CD4-positive, alpha-beta memory T cell (primary cell): ENCODE measurements at places on chromosomes 7 and 10.

DNA sequence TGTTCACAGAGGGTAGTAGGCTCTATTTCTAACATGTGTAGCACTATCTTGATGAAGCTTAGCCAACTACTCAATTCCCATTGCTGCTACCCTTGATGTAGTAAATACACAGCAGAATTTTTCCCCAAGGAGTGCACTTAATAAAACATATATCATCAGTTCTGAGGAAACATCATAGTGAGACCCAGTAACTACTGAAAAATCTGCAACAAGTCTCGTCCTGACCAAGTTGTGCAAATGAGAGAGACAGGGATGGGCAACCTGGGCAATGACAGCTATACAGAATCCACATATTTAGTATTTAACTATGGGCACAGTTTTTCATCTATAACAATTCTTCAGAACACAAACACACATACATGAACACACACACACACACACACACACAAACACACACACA lies 1073.8 kb upstream of the SORCS1 start:
- no peak for DNase-seq

- DNase-seq: no peak
Measured at GRCh38 chr10:128083191-128083895, 42.9 kb downstream of the MKI67 start.

DNA sequence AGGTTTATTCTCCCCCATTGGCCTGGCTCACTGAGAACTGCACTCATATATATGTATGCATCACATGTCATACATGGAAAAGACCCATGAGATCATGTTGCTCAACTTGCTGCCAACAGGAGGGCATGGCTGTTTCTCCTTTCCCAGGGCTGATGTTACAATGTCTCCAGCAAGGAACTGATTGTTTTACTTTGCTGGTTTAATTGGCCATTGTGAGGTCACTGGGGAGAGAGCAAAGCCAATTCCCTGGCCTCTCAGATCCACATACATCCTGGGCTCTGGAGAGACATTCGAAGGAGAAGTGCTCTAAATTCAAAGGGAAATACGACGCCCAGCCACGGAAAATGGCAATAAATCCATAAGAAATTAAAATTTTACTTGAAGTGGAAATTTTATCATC lies 287.8 kb downstream of the WDR11 start:
- no peak for DNase-seq

DNA sequence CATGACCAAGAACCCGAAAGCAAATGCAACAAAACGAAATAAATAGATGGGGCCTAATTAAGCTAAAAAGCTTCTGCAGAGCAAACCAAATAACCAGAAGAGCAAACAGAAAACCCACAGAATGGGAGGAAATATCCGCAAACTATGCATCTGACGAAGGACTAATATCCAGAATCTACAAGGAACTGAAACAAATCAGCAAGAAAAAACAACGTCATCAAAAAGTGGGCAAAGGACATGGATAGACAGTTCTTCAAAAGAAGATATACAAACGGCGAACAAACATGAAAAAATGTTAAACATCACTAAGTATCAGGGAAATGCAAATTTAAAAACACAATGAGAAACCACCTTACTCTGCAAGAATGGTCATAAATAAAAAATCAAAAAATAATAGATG lies 35.3 kb upstream of the CACUL1 start:
- no peak for DNase-seq

GRCh38 chr7:26441611-26442277 lies 150.1 kb downstream of the SNX10 start:
- DNase-seq: no peak

DNA sequence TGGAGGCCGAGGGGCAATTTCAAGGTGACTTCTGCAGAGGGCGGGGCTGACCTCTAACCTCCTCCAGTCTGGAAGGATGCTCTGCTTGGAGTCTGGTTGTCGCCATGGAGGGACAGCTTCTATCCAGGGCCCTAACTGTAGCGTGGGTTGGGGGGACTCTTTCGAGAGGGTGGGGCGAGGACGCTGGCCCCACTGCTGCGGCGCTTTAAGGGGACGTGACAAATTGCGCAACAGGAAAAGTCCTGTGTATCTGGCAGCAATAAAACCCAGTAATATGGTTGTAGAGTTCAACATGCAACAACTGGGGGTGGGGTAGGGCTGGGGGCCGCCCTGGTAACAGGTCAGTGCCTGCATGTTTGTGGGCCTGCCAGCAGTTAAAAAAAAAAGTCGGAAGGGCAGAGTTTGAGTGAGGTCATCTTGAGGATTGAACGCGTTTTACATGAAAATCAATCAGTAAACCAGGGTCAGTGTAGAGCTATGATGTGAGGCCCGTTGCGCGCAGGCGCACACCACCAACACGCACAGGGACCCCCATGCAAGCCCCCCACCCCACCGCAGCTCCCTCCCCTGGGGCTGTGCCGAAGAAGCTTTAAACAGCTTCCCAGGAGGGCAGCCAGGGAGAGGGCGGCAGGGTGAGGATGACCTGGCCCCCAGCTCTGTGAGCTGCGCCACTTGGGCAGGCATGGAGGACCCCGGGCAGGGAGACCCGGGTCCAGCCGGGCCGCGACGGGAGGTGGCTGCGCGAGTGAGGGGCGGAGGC lies 4.3 kb downstream of the SHH start:
- no peak for DNase-seq

GRCh38 chr10:95578619-95579018 lies 17.4 kb upstream of the SORBS1 start:
- DNase-seq: no peak

DNA sequence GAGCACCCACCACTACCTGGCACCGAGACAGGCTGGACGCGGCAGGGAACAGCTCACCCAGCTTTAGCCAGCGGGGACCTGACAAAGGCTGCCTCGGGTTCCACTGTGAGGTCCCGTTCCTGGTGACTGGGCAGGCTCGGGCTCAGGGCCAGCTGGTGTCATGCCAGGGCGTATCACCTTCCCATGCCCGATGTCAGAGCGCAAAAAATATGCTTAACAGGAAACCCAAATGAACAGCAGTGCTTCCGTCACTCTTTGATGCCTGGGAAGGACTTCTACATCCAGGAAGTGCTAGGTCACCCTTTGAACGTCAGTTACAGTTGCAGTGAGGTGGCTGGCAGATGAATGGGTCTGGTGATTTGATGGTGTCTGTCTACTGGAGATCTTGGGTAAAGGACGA lies 106.0 kb downstream of the ADARB2 start:
- DNase-seq: no peak

- DNase-seq: no peak
Measured at GRCh38 chr7:130152493-130153210, 52.6 kb downstream of the TMEM209 start.

GRCh38 chr7:139924461-139924860 lies 95.4 kb downstream of the TBXAS1 start:
- DNase-seq: no peak

DNA sequence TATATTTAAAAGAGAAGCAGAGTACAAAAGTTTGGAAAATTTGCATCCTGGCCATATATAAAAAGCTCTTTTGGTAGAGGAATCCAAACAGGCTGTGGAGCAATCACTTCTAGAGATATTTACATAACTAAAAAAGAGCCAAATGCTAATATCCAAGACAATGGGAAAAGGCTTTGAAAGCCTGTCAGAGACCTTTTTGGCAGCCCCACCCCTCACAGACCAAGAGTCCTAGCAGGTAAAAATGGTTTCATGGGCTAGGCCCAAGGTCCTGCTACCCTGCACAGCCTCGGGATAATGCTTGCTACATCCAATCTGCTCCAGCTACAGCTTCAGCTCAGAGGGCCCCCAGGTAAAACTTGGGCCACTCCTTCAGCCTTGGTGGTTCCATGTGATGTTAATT lies 430.2 kb upstream of the KCND2 start:
- no peak for DNase-seq

- DNase-seq: no peak
Measured at GRCh38 chr10:2837674-2838073, 229.7 kb upstream of the PFKP start.

GRCh38 chr10:65040796-65041195 lies 1519.6 kb downstream of the REEP3 start:
- DNase-seq: no peak

DNA sequence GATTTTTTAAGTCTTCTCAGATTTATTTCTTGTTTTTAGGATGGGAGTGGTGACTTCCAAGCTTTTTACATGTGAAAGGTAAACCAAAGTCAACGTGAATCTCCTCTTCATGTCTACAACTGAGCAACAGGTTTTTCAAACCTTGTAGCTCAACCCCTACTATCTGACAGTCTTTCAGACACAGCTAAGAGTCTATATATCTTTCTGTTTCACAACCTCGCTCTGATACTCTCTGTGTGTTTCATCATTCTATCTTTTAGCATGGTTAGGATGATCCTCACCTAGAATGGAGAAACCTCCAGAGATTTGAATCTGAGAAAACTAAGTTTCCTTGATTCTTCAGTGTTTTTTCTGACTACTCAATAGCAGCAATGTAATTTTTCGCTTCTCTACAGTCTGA lies 96.1 kb downstream of the EPDR1 start:
- DNase-seq: no peak

- DNase-seq: no peak
Measured at GRCh38 chr7:79982141-79982770, 152.4 kb upstream of the GNAI1 start.

- DNase-seq: peak; percentile 81
Measured at GRCh38 chr7:142795339-142795863, 24.6 kb downstream of the PRSS2 start.

DNA sequence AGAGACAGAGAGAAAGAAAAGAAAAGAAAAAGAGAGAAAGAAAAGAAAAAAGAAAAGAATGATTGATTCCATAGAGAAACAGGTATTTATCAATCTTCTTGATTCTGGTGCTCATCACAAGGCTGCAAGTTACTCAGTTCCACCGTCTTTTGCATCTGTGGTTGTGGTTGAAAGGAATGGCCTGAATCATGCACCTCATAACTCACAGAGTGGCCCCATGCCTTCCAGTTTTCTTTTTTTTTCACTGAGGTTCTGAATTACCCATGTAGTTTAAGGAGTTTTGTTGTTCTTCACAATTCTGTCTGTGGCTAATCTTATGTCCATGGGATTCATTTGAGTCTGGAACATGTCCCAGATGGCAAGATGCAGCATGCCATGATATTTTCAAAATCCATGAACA lies 156.0 kb downstream of the ZNF33B start:
- no peak for DNase-seq

DNA sequence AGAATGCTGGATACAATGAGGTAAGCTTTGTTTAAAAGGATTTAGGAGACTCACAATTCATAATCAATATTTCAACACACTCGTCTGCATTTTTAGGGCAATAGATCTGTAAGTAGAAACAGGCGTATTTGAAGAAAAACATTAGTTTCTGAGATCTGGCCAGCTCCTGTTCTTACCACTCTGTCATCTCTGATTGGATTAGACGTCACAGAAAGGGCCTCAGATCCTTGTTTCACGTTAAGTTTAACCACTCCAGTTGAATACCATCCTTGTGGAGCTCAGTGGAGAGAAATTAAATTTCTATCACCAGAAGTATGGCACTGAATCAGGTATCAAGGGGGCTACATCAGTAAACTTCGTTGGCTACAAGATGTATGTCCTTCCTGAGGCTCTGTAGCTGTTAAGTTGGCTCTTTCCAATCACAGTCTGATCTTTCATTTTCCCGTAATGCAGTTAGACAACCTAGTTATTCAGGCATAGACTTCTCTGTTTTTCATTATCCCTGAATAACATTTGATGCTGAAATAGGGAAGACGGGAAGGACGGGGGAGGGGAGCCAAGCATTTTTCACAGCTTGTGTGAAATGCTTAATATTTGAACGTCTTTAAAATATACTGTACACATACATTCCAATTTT lies 659.2 kb upstream of the GALNT17 start:
- DNase-seq: no peak

- DNase-seq: peak; percentile 63
Measured at GRCh38 chr10:133379152-133379800, at the start of gene PAOX. Gene PAOX, plus strand, starts transcription at chr10:133379262. Its CDS starts 55 bp downstream, at chr10:133379317.

GRCh38 chr7:49635800-49636199 lies 137.6 kb upstream of the VWC2 start:
- no peak for DNase-seq

GRCh38 chr7:2936301-2936700 lies 92.2 kb upstream of the GNA12 start:
- no peak for DNase-seq

- no peak for DNase-seq
Measured at GRCh38 chr10:31669357-31669756, 259.3 kb downstream of the ARHGAP12 start.

DNA sequence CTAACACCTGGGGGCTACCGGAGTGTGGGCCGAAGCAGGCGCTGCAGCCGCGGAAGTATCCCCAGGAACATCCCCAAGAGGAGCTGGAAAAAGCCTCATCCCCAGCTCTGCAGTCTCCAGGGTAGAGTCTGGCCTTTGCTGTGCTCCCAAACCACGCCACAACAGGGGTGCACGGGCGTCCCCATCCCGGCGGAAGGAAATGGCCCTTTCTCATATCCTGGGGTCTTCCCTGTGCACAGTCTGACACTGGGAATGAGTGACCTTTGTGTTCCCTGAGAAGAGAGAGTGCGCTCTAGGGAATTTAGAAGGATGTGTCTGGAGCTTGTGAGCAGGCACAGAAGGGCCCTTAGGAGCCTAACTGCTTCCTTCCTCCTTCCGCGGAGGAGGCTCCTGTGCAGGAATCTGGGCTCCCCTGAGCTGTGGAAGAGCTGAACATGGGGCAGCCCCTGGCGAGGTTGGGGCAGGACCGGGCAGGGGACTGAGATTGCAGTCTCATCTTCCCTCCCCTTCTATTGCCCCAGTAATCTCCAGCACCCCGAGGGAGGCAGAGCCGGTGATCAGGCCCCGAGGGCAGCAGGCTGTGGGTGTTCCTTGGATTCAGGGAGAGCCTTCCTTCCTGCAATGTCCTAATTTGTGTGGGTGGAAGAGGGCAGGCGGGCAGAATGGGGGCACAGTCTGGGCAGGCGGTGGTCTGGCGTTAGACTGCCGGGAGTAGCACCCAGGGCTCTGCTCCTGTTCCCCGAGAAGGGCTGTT lies 1.3 kb downstream of the REPIN1 start:
- DNase-seq: no peak

- no peak for DNase-seq
Measured at GRCh38 chr10:69358148-69358795, 58.4 kb downstream of the TACR2 start.
